ENCODE measurements at places on chromosomes 5 and 9.
A peak's percentile ranks its signal among the peaks of the same experiment; 100 is the strongest.

DNA sequence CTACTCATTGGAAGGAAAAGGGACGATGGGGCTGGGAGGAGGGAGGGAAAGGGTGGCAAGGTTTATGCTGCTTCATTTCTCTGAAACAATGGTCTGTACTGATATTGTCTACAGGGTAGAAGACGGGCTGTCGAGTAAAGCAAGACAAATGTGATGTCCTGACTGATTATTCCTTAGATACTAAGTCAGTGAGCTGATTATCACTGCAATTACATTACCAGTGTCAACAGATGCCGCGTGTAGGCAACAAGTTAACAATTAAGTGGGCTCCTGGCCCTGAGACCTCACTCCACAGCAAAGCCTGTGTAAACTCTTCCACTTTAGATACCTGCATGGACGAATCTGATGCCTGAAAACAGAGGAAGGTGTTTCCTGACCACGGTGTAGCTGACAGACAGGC lies 602.8 kb downstream of the IRX1 start:
- DNase-seq: no peak

- DNase-seq: no peak
Observed at GRCh38 chr9:4559261-4560182, 69.3 kb downstream of the SLC1A1 start.

DNA sequence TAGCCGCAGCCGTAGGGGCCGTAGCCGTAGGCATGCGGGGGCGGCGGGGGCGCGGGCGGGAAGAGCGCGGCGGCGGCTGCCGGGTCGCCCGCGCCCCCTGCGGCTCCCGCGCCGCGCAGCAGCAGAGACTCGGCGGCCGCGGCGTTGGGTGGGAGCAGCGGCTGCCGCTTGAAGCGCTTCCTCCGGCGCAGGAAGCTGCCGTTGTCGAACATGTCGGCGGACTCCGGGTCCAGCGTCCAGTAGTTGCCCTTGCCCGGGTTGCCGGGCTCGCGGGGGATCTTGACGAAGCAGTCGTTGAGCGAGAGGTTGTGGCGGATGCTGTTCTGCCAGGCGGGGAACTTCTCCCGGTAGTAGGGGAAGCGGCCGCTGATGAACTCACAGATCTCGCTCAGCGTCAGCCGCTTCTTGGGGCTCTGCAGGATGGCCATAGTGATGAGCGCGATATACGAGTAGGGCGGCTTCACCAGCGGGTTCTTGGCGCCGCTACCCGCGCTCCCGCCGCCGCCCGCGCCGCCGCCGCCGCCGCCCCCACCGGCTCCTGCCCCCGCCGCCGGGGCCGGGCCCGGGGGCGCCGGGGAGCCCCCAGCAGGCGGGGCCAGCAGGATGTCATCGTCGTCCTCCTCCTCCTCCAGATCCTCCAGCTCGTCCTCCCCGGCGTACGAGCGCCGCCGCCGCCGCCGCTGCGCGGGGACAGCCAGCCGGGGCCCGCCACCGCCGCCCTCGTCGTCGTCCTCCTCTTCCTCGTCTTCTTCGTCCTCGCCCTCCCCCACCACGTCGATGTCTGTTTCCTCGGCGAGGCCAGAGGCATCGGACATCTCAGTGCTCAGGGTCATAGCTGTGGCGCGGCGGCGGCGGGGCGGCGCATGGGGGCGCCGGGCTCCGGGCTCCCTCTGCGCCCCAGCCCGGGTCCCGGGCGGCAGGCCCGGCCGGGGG lies 781 bp downstream of the FOXD1 start:
- peak; percentile 54 for DNase-seq

- DNase-seq: no peak
Observed at GRCh38 chr5:175778951-175779503, 92.4 kb upstream of the CPLX2 start.

- no peak for DNase-seq
Observed at GRCh38 chr5:143234162-143234842, 169.2 kb downstream of the NR3C1 start.

DNA sequence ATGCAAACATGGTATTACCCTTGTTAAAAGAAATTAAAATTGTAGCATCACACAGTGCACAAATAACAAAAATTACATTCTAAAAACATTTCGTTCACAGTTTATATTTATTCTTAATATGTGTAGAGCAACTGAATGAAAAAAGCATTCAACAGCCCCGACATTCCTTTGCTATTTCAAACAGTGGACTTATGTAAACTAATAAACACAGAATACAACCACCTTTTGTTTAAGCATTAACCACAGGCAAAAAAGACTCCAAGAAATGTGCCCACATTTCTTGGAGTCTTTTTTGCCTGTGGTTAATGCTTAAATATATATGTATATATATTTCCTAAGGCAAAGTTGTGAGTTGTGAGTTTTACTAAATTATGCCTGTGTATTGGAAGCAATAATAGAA lies 532.5 kb upstream of the DAP start:
- no peak for DNase-seq

- no peak for DNase-seq
Observed at GRCh38 chr5:127608077-127608660, 40.7 kb upstream of the CTXN3 start.

DNA sequence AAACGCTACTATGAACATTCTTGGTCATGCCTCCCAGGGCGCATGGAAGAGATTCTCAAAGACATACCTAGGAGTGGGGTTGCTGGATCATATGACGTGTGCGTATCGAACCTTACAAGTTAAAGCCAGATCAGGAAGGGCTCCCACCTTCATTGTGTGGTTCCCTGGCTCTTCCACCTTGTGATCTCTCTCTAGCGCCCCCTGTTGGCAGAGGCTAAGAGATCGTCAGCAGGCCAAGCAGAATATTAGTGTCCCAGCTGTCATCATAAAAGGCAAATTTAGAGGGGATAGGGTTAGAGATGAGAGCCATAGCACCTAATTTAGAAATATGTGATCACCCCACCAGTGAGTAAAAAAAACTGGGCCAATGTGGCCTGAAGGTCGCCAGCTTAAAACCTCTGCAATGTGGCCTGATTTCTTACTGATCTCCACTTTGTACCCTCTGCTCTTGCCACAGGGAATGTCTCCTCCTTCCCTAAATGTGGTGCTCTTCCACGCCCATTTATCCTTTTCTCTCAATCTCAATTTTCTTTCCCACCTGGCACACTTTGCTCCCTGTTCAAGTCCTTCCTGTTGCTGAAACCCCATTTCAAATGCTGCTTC lies 91.7 kb upstream of the SHB start:
- peak; percentile 55 for DNase-seq

DNA sequence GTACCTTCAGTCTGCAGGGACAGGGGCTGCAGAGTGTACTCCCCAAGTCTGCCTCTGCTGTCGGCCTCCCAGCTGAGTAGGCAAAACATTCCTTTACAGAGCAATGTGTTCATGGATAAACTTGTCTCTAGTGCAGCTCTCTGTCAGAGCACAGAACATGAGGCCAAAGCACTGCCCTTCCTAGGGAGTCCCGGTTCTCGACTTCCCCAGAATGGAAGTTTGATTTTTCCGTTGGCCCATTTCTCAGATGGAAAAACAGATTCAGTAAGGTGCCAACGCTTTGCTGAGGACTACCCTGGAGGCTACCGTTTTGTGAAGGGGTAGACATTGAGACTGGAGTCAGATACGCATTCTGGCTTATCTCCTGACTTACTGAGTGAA lies 422 bp upstream of the TRIM32 start:
- no peak for DNase-seq

- no peak for DNase-seq
Observed at GRCh38 chr5:67249590-67249895, 52.9 kb upstream of the CD180 start.

- DNase-seq: no peak
Observed at GRCh38 chr5:175544108-175544511, 65.8 kb downstream of the SFXN1 start.

DNA sequence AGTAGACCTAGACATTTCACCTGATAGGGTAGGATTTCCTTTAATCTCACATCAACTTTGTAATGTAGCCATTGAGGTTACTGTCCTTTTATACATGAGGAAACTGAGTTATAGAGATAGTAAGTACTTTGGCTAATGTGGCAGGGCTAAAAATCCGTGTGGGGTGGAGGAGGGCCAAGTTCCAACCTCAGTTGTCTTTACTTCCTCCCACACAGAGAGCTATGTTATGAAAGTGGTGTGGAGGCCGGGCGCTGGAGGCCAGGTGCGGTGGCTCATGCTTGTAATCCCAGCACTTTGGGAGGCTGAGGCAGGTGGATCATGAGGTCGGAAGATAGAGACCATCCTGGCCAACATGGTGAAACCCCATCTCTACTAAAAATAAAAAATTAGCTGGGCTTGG lies 173.3 kb downstream of the PALM2AKAP2 start:
- no peak for DNase-seq

- no peak for DNase-seq
Observed at GRCh38 chr5:6069496-6070185, 308.7 kb downstream of the MED10 start.

GRCh38 chr5:91281401-91281800 lies 101.7 kb downstream of the ARRDC3 start:
- no peak for DNase-seq

GRCh38 chr5:56520986-56521730 lies 288.0 kb upstream of the ANKRD55 start:
- no peak for DNase-seq

- no peak for DNase-seq
Observed at GRCh38 chr5:96861076-96861475, 15.2 kb upstream of the ERAP2 start.

DNA sequence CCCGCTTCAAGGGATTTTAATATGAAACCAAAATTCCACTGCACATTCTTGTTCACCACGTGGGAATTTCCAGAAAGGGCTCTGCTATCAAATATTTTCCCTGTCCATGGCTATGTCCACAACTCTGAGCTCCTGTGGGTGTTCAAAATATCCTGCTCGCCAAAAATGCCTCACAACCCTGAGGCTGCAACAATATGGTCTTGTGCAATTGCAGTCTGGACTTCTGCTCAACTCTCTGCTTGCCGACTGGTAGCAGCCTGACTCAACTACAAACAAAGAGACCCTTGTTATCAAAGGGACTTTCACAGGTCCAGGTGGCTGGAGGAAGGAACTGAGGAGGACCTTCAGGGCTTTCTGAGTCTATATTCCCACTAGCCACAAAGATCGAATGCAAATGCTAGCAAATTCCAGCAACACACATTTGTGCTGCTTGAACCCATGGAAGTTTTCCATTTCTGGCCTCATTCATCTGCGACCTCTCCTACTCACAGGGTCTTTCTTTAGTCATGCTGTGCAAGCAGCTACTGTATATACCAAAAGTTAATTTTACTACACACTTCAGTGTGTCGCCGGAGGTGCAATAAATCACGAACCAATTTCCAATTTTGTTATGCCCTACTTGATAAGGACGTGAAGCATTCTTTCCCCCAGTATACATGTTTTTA lies 169.2 kb upstream of the SLC30A5 start:
- DNase-seq: no peak
